ENCODE measurements at places on chromosomes 6 and 20. TPM values are rescaled to one million over a fixed set of nuclear protein-coding genes. Genes with fewer than 3 reads are reported as not detected.

DNA sequence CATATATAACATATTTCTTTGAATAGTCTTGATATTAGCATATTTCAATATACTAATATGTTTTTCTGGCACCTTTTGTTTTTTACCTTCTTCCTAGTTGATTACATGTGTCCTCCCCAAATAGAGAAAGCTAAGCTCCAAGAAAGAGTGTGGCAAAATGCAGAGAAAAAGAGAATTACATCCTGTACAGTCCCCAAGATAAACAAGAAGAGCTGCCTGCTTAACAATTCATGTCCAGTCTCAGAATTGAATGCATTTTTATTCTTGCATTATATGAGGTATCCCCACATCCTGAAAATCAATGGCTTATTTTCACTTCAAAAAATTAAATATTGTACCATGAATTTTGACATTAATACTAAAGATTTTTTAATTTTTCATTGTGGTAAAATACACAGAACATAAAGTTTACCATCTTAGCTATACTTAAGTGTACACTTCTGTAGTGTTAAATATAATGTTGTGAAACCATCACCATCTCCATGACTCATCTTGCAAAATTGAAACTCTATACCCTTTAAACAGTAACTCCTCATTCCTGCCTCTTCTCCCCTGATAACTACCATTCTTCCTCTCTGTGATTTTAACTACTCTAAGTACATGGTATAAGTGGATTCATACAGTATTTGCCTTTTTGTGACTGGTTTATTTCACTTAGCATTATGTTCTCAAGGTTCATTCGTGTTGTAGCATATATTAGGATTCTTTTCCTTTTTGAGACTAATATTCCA, 490.3 kb downstream of the COL12A1 start:
- DNase-seq: no peak

- DNase-seq: no peak
Observed at GRCh38 chr6:126955621-126956020, 162.8 kb upstream of the RSPO3 start.

- no peak for DNase-seq
Observed at GRCh38 chr6:133166766-133167165, 74.4 kb upstream of the EYA4 start.

- DNase-seq: no peak
Observed at GRCh38 chr20:58056021-58056591, 172.3 kb downstream of the ANKRD60 start.

DNA sequence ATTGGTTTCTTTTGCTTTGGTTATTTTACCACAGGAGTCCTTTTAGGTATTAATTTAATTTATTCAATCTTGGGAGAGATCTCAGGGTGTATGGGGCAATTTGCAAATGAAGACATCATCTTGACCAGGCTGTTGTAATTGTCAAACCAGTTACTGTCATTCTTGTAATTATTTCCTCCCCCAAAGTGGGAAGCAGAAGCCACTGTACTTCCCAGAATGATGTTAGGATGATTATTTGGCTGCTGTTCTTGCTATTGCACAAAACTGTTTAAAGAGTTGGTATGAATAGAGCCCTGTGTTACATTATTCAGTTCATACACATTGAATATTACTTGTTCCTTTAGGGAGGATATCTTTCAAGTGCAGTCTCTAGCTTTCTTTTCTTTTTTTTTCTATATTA, 1.7 kb downstream of the TAAR6 start:
- DNase-seq: no peak

DNA sequence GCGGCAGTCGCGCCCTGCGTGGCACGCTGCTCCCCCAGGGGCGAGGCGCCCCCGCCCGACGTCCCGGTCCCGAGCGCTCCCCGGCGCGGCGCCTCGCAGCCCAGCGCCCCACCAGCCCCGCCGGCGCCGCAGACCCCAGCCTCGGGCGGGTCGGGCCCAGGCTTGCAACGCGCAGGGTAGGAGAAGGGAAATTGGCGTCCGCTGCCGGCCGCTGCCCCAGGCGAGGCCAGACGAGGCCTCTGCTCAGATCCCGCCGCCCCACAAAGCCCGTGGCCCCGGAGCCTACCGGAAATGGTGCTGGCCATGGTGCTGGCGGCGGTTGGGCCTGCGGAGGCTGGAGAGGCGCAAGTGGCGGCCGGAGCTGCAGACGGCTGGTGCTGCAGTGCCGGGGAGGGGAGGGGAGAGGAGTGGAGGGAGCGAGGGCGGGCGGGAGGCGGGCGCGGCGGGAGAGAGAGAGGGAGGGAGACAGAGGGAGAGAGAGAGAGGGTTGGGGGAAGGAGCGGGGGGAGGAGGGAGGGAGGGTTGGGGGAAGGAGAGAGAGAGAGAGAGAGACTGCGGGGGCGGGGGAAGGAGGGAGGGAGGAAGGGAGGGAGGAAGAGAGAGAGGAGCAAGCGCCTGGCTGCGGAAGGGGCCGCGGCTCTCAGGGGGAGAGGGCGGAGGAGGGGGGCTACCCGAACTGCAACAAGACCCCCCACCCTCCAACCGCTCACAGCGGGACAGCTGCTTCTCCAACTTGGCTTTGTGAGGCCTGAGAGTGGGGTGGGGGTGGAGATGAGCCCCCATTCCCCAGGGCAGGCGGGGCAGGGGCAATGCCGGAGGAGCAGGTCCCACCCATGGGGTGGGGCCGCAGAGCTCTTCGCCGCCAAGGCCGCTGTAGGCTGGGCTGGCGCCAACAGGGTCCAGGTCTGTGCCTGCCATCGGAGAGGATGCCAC, at the start of gene STMN3:
STMN3 (minus strand) TSS at position 384 of the 933 bp plus-strand sequence; CDS start at position 305, 79 bp downstream.
- DNase-seq: peak; percentile 99

DNA sequence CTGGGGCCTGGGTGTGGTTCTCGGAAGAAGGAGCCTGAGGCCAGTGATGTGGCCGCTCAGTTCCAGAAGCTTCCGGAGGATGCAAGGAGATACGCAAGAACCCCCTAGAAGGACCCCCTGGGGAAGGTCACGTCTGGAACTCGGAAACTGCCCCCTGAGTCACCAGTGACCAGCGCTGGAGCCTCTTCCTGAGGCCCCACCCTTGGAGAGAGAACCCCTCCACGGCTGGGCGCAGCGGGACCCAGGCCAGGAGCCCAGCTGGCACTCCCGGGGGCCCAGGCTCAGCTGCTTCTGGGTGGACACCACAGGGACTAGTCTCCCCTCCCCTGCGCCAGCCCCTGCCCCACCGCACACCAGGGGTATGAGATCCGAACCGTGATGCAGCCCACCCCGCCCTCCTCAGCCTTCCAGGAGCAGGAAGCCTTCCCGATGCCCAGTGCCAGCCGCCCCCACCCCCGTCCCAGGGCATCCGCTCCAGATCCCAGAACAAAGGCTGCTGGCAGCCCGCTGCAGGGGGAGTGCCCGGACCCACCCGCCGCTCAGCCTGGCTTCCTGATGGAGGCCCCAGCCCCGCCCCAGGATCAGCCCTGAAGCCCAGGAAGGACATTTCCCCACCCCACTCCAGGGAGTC, 7.5 kb downstream of the LAMA5 start:
- DNase-seq: peak; percentile 47

- DNase-seq: no peak
Observed at GRCh38 chr6:10138917-10139316, 276.0 kb downstream of the TFAP2A start.

GRCh38 chr6:11969092-11969491, 43.0 kb upstream of the HIVEP1 start:
- DNase-seq: no peak

DNA sequence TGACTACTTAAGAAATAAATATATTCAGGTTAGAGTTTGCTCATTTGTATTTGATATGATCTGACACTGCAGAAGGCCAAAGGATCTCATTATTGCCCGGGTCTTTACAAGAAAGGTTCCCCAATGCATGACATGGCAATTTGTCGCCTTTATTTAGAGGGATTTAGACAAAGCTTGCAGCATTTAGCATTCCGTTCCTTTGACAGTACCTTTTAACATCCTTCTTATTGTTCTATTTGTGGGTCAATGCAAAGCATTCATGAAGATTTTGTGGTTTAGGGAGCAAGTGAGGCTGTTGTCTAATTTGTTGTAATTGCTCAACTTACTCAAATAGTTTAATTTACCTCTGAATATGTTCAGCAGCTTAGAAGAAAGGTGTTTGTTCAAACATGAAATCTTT, 230.8 kb upstream of the FLRT3 start:
- DNase-seq: no peak

GRCh38 chr6:137816133-137816579, 50.9 kb upstream of the TNFAIP3 start:
- DNase-seq: no peak

DNA sequence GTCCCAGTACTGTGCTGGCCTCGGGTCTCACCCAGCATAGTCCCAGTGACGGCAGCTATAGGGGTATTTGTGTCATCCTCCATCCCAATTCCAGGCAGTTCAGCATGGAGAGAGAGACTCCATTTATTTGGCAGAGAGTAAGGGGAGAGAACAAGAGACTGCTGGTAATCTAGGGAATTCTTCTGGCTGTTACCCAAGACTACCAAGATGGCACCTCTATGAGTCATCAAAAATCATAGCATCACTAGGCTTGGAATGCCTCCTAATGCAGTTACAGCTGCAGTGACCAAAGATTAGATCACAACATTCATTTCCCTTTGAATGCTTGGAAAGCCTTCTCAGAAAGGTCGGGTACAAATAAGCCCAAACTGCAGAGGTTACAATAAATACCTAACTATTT, 660.4 kb upstream of the FLRT3 start:
- DNase-seq: no peak

DNA sequence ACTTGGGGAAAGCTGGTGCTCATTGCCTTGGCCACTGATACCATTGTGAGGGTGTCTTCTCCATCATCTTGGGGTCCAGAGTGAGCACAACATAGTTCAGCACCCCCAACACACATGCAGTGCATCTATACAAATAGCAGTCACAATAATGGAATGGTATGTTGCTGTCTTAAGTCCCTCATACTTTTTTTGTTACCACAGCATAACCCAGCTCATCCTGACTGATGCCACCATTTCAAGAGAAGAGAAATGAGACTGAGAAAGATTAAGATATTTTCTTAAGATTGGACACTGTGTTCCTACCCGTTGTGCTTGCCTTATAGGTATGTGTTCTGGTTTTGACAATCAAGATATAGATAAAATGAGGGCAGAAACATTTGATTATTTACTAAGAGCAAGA, 15.6 kb downstream of the CST4 start:
- DNase-seq: no peak

DNA sequence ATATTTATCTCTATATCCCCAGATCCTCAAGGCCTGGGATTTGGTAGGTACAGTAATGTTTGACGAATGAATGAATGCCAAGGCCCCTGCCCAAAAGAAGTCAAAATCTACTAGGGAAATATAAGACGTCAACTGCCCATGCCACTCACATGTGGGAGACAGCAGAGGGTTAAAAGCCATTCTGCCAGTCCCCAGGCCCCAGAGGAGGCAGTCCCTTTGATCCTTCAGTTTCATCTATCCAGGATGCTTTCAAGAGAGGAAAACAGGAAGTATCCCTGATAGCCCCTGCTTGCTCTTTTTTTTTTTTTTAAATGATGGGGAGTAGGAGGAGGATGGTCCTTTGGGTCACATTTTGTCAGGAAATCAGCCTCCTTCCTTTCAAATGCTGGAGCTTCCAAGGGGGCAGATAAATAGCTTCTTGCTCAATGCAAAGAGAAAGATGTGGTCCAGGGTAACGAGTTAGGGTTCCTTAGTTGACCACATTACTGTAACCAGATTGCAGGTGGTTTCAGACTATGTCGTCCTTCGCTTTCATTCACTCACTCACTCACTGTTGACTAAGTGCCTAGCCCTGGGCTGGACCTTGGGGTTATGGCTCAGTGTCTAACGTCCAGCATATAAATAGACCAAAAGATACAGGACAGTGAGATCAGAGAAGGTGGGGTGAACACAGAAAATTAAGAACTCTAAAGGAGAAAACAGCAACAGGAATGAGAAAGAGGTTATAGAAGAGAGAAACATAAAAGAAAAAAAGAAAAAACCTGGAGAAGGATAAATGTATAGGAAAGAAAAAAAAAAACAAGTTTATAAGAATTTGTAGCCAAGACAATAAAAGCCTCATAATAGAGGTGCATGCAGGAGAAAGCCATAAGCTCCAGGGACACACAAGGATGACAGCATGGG, 64.6 kb upstream of the PIM1 start:
- peak; percentile 71 for DNase-seq

GRCh38 chr6:149045404-149045803, 272.1 kb upstream of the TAB2 start:
- DNase-seq: no peak

- no peak for DNase-seq
Observed at GRCh38 chr6:95410168-95410567, 167.2 kb upstream of the MANEA start.

- no peak for DNase-seq
Observed at GRCh38 chr6:125432963-125433362, 131.2 kb upstream of the HDDC2 start.

- DNase-seq: no peak
Observed at GRCh38 chr20:62020935-62021701, 44.6 kb downstream of the TAF4 start.

- peak; percentile 74 for DNase-seq
Observed at GRCh38 chr6:33746036-33746600, 587 bp downstream of the IP6K3 start.

DNA sequence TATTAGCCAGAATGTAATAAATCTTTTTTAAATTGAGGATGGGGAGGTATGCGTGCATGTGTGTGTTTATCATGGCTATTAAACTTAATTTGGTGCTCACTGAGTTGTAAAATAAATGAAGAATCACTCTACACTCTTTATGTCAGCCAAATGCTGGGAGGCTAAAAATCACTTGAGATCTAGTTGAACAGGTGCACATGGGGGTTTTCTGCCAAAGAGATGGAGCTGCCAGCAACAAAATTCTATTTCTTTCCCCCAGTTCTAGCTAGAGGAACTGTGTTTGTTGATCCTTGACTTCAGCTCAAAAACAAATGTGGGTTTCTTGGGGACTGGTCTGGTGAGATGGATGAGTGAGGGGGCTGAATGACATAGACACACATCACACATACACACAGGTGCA, 183.3 kb upstream of the BTBD3 start:
- DNase-seq: no peak

- DNase-seq: peak; percentile 70
Observed at GRCh38 chr6:49556429-49556837, 6.0 kb downstream of the C6orf141 start.

DNA sequence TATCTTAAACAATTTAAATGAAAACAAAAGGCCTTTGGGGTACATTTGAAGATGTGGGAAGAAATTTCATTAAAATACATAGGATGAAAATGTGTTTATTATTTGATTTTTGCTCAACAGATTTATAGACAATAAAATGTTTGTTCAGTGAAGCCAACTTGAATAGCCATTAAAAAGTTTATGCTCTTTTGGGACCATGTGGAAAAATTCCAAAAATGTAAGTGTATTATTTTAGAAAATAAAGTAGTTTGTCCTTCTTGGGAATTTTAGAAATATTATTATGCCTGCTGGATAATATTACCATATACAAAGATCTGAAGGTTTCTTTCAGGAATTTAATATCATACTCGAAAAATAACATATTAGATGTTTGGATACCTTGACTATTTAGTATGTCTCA, 131.3 kb downstream of the EPM2A start:
- DNase-seq: no peak

Gene BMP6
- total RNA-seq: 0.71 TPM

Gene CDSN
- not detected for total RNA-seq

Gene CABLES2
- 10.4 TPM for total RNA-seq

Gene TRIM10
- not detected for total RNA-seq

Gene ADGRF1
- not detected for total RNA-seq

All from endodermal cell (in vitro differentiated cells).